ENCODE measurements at places on chromosomes 1 and 21.

GRCh38 chr1:10793129-10793651 lies 3.3 kb downstream of the CASZ1 start:
- no peak for DNase-seq

- DNase-seq: no peak
Measured at GRCh38 chr1:42730988-42731387, 9.0 kb downstream of the CLDN19 start.

- DNase-seq: no peak
Measured at GRCh38 chr1:167509587-167509986, 8.7 kb downstream of the CD247 start.

DNA sequence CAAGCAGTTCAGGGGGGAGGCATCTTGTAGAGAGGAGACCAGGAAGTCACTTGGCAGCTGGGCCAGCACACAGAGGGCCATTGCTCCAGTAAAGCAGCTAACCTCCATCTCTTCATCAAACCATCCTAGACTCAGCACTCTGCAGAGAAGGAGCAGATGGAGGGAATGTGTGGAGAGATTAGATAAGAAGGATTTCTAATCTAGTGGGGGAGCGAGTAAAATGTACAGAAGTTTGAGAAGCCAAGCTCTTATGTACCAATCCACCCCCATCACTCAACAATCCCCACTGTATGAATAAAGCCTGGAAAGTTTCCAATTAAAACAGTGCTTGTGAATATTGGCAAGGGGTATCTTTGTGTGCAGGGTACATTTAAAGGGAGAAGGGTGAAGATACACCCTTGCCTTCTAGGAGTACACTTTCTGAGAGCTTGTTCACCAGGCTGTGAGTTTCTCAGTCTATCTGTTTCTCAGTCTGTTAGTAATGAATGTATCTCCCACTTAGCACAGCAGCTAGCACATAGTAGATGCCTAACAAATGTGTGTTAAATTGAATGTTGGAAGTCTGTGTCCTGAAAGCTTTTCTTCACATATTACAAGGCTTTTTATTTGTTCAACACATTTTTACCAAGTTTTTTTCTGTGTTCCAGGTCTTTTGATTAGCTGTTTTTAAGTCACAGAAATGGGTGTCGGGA lies 142.7 kb upstream of the UBE2U start:
- DNase-seq: no peak

DNA sequence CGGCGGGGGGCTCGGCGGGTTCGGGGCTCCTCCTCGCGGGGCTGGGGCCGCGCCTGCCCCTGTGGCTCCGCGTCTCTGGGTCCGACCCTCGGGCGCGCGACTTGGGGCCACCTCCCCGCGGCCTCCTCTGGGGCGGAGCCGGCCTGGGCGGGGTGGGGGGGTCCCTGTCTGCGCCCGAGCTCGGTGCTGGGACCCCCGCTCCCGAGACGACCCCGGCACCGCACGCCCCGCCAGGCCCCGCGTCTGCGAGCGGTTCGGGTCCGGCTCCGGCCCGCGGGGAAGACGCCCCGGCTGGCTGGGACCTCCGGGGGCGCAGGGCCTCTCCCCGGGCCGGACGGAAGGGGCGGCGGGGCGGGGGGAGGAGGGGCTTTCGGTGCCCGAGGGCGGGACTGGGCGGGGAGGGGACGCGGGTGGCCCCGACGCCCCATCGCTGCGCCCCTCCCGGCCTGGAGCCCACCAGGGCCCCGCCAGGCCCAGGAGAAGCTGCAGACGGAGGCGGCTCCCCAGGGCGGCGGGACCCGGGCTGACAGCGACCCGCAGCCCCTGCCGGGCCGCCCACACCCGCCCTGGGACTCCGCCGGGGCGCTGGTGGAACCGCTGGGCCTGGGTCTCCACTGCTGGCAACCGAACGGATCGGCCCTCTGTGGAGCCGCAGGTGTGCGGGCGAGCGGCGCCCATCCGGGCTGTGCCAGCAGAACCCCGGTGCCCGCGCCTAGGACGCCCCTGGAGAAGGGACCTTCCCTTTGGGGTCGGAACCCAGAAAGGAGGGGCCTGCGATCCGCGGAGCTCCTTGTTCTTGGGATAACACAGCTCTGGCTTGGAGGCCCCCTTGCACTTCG lies 610 bp downstream of the COL6A2 start:
- DNase-seq: no peak

GRCh38 chr1:34052565-34052964 lies 112.5 kb downstream of the CSMD2 start:
- peak; percentile 60 for DNase-seq

GRCh38 chr1:209105701-209106100 lies 477.8 kb upstream of the CAMK1G start:
- no peak for DNase-seq

GRCh38 chr1:206586501-206587445 lies 25.5 kb downstream of the EIF2D start:
- no peak for DNase-seq

GRCh38 chr1:87252406-87252805 lies 76.3 kb upstream of the LMO4 start:
- no peak for DNase-seq

DNA sequence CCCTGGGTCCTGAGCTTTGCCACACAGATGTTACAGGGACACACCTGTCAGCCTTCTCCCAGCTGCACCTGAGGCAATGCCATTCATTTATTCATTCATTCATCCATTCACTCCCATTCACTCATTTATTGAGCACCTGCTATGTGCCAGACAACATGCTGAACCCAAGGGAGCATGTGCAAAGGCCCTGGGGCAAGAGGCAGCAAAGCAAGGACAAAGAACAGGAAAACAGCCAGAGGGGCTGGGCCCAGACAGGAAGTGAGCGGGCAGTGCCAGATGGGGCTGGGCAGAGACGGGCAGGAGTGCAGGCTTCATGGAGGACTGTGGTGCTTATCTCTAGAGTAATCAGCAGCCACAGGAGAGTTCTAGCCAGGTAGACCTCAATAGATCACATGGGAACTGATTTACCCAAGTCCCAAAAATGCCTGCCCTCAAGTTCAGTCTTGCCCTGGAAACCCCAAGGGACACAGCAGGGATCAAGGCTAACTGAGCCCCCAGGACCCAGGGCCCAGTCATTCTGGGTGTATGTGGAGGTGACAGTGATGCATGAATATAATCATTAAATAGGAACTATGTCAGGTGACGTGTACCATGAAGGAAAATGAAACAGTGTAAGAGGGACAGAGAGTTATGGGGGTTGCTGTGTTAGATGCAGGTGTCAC lies 530.3 kb downstream of the MATN1 start:
- DNase-seq: no peak

DNA sequence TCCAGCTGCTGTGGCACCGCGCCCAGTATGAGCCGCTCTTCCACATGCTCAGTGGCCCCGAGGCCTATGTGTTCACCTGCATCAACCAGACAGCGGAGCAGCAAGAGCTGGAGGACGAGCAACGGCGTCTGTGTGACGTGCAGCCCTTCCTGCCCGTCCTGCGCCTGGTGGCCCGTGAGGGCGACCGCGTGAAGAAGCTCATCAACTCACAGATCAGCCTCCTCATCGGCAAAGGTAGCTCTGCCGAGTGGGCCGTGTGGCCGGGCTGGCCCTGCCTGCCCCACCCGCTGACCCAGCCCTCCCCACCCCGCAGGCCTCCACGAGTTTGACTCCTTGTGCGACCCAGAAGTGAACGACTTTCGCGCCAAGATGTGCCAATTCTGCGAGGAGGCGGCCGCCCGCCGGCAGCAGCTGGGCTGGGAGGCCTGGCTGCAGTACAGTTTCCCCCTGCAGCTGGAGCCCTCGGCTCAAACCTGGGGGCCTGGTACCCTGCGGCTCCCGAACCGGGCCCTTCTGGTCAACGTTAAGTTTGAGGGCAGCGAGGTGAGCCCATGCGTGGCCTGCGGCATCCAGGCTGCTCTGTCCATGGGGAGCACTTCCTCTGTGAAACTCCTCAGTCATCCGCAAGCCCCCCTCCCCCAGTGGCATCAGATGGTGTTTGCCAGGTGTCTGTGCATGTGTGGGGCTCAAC lies 64.2 kb downstream of the PIK3CD start:
- DNase-seq: no peak

DNA sequence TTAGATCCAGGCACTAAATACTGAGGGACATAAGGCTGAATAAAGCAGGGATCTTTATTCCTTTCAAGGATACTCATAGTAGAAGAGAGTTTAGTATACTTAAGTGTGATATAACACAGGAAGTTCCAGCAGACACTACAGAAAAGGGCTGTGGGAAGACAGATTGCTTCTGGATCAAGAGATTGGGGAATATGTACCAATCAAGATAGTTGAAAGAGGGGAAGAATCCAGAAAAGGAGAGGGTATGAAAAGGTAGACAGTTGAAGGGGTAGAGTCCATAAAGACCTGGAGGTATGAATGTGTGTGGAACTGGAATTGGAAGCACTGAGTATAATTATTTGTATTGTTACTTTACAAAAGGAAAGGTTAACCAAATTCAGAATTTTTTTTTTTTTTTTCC lies 2.4 kb downstream of the RPS6KC1 start:
- no peak for DNase-seq

DNA sequence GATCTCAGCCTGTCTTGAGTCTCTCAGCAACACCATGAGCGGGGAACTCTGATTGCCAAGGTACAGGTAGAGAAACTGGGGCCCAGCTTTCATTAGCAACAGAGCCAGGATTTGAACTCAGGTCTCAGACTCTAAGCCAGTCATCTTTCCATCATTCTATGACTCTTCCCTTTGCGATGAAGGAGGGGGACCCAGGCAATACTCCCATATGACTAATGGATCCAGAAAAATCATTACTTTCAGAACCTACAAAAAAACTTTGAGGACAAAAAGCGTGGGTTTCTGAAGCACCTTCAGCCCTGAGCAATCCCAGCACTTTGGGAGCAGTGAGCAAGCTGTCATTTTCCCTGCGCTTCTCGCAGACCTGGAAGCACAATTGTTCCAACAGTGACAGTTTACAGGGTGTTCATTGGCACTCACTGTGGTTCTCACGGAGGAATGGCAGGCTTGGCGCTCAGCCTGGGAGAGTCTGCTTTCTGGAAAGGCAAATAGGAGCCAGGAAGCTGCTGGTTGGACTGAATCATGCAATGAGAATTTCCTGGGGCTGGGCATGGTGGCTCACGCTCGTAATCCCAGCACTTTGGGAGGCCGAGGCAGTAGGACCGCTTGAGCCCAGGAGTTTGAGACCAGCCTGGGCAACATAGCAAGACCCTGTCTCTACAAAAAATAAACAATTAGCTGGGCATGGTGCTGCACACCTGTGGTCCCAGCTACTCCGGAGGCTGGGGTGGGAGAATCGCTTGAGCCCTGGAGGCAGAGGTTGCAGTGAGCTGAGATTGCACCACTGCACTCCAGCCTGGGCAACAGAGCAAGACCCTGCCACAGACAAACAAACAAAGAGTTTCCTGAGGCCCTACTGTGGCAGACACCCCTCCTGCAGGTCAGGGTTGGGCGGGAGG lies 40.1 kb downstream of the SLC2A7 start:
- DNase-seq: peak; percentile 71

- no peak for DNase-seq
Measured at GRCh38 chr1:214719207-214719606, 116.2 kb downstream of the CENPF start.

GRCh38 chr1:20732071-20732587 lies 374 bp downstream of the SH2D5 start:
- DNase-seq: no peak

- DNase-seq: no peak
Measured at GRCh38 chr1:63868268-63868781, 94.5 kb downstream of the ROR1 start.

DNA sequence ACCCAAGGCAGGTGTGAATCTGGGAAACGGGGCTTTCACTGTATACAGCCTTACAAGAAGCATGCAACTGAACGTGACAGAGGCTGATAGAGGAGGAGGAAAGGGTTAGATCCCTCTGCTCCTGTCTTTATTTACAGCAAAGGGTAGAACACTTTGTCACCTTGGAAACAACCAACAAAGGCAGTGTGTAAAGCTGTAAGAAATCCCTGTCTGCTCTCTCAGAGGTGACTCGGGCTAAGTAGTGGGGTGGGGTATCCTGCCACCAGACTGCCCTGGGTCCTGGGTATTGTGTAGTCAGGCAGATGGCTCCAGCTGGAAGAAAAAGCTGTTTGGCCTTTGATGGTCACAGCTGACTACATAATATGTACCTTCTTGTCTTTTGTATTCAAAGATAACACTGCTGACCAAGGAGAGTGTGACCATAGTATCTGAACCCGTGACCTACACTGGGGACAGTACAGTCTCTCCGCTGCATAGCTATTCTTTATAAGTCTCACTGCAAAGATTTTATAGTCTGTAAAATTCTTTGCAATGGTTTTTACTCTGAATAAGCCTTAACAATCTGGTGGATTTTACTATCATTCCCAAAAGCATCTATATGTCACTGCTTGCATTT lies 22.1 kb upstream of the POU2F1 start:
- DNase-seq: no peak

- DNase-seq: no peak
Measured at GRCh38 chr1:151069103-151069486, 1.5 kb upstream of the GABPB2 start.

DNA sequence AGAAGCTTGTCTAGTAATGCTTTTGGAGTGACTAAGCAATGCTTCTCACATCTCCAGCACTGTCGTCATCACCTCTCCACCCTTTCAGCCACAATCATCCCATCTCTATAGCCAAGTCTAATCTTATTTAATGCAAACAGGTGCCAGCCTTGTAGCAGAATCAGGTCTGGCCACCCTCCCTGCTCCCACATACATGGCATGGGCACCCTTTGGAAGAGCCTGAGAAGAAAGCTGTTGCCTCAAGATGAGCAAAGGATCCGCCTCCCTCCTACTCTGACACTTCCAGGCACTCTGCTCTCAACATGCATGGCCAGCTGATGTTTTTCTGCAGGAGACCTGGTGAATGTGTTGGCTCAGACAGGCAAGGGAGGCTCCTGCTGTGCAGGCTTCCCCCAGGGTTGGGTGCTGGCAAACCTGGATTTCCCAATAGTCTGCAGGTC lies 113.1 kb upstream of the GRIK3 start:
- no peak for DNase-seq

DNA sequence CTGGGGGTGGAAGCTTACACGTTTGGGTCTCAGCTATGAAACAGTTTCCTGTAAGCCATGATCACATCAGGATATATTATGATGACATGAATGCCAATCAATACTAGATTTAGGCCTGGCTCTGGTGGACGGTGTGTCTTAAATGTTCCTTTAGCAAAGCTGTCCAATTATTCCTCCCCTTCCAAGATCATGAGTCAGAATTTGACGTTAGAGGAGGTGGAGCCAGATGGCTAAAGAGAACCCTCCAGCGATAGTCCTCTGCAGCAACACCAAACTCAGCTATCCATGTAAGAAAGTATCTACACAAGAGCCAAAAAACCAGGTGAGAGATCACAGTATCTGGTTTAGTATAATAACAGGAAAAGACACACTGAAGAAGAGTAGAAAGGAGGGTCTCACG lies 47.8 kb downstream of the PACC1 start:
- DNase-seq: no peak

- DNase-seq: no peak
Measured at GRCh38 chr1:204460346-204460745, 34.3 kb downstream of the PIK3C2B start.

- no peak for DNase-seq
Measured at GRCh38 chr1:22089787-22090186, 37.3 kb downstream of the CDC42 start.

- no peak for DNase-seq
Measured at GRCh38 chr1:237146241-237146640, 104.3 kb downstream of the RYR2 start.

GRCh38 chr1:172391976-172392375 lies 28.5 kb upstream of the C1orf105 start:
- no peak for DNase-seq

GRCh38 chr1:114003431-114003830 lies 24.2 kb downstream of the OLFML3 start:
- DNase-seq: no peak

GRCh38 chr1:45254490-45254889 lies 48.1 kb upstream of the ZSWIM5 start:
- no peak for DNase-seq

GRCh38 chr1:85496941-85497582 lies 32.1 kb upstream of the DDAH1 start:
- DNase-seq: no peak

Data from pons (tissue), 1 donor.